ENCODE measurements at places on chromosomes 5 and 9. TPM values are rescaled to one million over a fixed set of nuclear protein-coding genes. Genes with fewer than 3 reads are reported as not detected.

- peaks cover 31% of the 10 kb centered on the region for H3K4me1 ChIP-seq
- no peaks in the 10 kb centered on the region for H3K27me3 ChIP-seq
Observed at GRCh38 chr9:113913426-113914195, 37.5 kb downstream of the ZNF618 start.

GRCh38 chr5:9898319-9898718 lies 268.2 kb upstream of the TAS2R1 start:
- H3K27ac ChIP-seq: no peak overlapping the region
- no peak for DNase-seq
- H3K36me3 ChIP-seq: no peaks in the 10 kb centered on the region
- H3K4me1 ChIP-seq: no peaks in the 10 kb centered on the region
- H3K27me3 ChIP-seq: no peaks in the 10 kb centered on the region

MZB1 gene
- 0.24 TPM for total RNA-seq

TCF7 gene
- total RNA-seq: 16.6 TPM

TMEM252 gene
- total RNA-seq: not detected

ARAP3 gene
- 6.4 TPM for total RNA-seq

DNA sequence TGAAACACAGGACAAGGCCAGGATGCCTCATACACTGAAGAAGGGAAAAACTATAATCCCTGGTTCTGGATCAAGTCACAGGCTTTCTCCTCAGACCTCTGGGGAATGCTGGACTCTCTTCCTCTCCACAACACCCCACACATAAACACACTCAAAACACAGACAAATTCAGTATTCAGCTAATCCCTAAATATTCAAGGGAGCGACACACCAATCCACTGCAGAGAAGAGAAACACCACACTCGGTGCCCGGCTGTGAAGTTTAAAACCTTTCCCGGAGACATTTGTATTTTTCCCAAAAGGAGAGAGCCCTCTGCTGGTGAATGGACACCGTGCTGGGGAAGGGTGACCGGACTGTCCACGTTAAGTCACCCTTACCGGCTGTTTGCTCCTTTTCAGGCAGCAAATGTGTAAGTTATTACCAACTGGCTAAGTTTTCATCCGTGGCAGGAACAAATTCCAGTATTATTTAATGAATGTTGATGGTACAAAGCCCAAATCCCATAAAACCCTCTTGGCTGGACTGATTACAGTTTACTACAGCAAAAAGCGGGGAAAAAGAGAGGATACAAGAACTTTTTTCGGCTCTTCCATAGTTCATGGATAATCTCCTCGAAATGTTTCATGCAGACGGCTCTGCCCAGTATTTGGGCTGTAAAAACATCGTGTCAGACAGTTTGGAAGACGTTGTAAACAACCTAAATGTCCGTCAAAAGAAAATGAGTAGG lies 130.9 kb upstream of the SLC30A5 start:
- peak; percentile 42 for DNase-seq
- no peak overlapping the region for H3K27ac ChIP-seq
- no peaks in the 10 kb centered on the region for H3K36me3 ChIP-seq
- H3K27me3 ChIP-seq: peaks cover 4% of the 10 kb centered on the region
- no peak overlapping the region for H3K4me3 ChIP-seq
- H3K4me1 ChIP-seq: peaks cover 2% of the 10 kb centered on the region

DNA sequence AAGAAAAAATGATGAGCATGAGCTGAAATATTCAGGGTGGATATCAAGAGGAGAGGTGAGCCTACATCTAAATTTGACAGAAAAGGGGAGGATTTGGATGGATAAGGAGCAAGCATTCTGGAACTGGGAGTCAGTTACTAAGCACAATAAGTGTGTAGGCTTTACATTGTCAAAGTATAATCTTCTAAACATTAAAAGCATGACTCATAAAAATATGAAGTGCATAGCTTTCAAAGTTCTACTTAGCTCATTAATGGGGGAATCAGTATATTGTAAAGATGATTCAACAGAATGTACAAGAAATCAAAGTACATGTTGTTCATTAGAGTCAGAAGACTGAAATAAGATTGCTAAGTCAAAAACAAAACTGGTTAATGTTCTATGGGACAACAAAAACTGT lies 248.0 kb upstream of the GAS1 start:
- H3K27ac ChIP-seq: no peak overlapping the region
- H3K4me1 ChIP-seq: no peaks in the 10 kb centered on the region
- no peaks in the 10 kb centered on the region for H3K36me3 ChIP-seq
- H3K4me3 ChIP-seq: no peak overlapping the region
- H3K27me3 ChIP-seq: peaks cover 40% of the 10 kb centered on the region
- DNase-seq: no peak

TAF1L gene
- total RNA-seq: not detected

- no peaks in the 10 kb centered on the region for H3K4me1 ChIP-seq
- H3K27ac ChIP-seq: no peak overlapping the region
- H3K4me3 ChIP-seq: no peak overlapping the region
- no peak for DNase-seq
Observed at GRCh38 chr5:139472386-139473030, 1.7 kb downstream of the SMIM33 start.

DNA sequence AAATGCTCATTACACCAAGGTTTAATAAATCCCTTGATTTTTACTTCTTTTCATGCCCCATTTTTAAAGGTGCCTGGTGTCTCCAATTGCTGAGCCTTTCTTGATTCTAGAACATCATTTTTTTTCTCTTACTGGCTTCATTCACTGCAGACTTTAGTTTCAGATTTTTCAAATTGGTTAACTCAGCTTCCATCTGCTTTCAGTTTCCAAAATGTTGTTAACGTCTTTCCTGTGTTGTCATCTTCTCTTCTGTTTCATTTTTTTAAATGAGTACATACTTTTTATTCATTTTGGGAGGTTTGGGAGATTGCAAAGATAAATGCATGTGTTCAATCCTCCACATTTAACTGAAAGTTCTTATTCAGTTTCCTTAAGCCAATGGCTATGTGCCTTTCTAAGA lies 126.4 kb upstream of the CCNG1 start:
- no peak overlapping the region for H3K27ac ChIP-seq
- H3K4me1 ChIP-seq: no peaks in the 10 kb centered on the region
- H3K27me3 ChIP-seq: no peaks in the 10 kb centered on the region
- no peak for DNase-seq
- no peaks in the 10 kb centered on the region for H3K36me3 ChIP-seq
- H3K4me3 ChIP-seq: no peak overlapping the region

DDX4 gene
- not detected for total RNA-seq

DNA sequence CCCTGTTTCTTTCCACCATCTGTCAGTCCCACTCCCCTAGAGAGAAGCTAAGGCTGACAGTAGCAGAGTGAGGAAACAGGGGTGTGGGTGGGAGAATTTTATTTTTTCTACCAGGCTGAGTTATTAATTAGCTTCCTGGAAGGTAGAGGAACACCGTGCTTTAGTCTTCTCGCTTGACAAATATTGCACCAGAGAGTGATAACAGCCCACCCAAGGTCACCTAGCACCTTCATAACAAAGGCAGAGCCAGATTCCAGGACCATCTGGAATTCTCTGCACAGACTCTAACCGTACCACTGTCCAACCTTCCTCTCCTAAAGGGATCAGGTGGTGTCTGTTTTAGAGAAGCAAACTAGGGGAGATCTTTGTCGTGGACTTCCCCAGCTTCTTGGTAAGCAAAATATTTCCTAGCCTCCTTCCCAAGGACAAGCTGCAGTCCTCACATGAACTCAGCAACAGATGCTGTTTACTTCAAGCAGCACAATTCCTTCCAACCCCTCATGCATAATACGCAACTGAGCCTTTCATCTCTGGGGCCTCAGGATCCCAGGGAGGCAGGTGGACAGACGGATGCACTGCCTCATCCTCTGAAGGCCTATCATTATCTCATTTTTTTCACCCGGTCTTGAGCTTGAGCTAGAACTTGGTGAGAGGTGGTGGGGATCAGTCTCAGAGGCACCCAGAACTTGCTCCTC lies 308.7 kb upstream of the BRINP1 start:
- H3K27me3 ChIP-seq: no peaks in the 10 kb centered on the region
- H3K4me1 ChIP-seq: no peaks in the 10 kb centered on the region
- H3K4me3 ChIP-seq: no peak overlapping the region
- DNase-seq: no peak
- H3K36me3 ChIP-seq: no peaks in the 10 kb centered on the region

LCP2 gene
- total RNA-seq: not detected

GRCh38 chr5:61163905-61164304 lies 1.6 kb upstream of the SMIM15 start:
- H3K4me1 ChIP-seq: peaks cover 37% of the 10 kb centered on the region
- no peak for DNase-seq
- H3K27me3 ChIP-seq: no peaks in the 10 kb centered on the region
- peak overlapping the region; percentile 99 for H3K4me3 ChIP-seq

- H3K4me3 ChIP-seq: no peak overlapping the region
- H3K4me1 ChIP-seq: peaks cover 3% of the 10 kb centered on the region
- H3K27ac ChIP-seq: no peak overlapping the region
- no peaks in the 10 kb centered on the region for H3K36me3 ChIP-seq
- DNase-seq: no peak
Observed at GRCh38 chr9:28120626-28121025, 547.3 kb upstream of the C9orf72 start.

GRCh38 chr5:16744164-16744880 lies 127.5 kb upstream of the RETREG1 start:
- H3K27ac ChIP-seq: peak overlapping the region; percentile 29
- peaks cover 6% of the 10 kb centered on the region for H3K36me3 ChIP-seq
- no peak overlapping the region for H3K4me3 ChIP-seq
- H3K4me1 ChIP-seq: peaks cover 26% of the 10 kb centered on the region

DNA sequence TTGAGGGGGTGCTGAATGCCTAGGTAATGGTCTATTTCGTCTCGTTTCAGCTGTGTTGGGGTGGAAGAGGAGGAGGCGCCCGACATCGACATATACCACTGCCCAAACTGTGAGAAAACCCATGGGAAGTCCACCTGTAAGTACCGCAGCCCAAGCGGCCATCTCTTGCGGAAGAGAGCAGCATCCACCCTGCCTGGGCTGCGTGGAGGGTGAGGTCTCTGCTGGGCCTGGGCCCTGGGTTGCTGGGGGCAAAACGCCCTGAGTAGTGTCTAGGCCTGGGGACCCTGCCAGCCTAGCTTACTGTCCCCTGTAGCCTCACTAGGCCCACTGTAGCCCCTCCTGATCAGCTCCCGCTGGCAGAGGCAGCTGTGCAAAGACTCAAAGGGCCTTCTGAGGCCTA lies 53.5 kb downstream of the PHF2 start:
- no peak overlapping the region for H3K27ac ChIP-seq
- H3K4me1 ChIP-seq: no peaks in the 10 kb centered on the region
- DNase-seq: no peak
- H3K27me3 ChIP-seq: no peaks in the 10 kb centered on the region

GRCh38 chr5:125375143-125375542 lies 628.7 kb upstream of the ZNF608 start:
- H3K4me3 ChIP-seq: no peak overlapping the region
- H3K27me3 ChIP-seq: no peaks in the 10 kb centered on the region
- H3K36me3 ChIP-seq: no peaks in the 10 kb centered on the region
- peaks cover 18% of the 10 kb centered on the region for H3K4me1 ChIP-seq
- H3K27ac ChIP-seq: no peak overlapping the region

ANXA2R gene
- 0.87 TPM for total RNA-seq

ORM2 gene
- total RNA-seq: 3.2 TPM

KLF9 gene
- 0.57 TPM for total RNA-seq

- H3K36me3 ChIP-seq: no peaks in the 10 kb centered on the region
- DNase-seq: no peak
- H3K4me1 ChIP-seq: peaks cover 25% of the 10 kb centered on the region
- H3K27ac ChIP-seq: peak overlapping the region; percentile 22
Observed at GRCh38 chr5:82601861-82602260, 323.7 kb upstream of the RPS23 start.

SLC1A1 gene
- 3.8 TPM for total RNA-seq

LCN12 gene
- 16.2 TPM for total RNA-seq

GRCh38 chr5:143182901-143183820 lies 220.3 kb downstream of the NR3C1 start:
- no peaks in the 10 kb centered on the region for H3K27me3 ChIP-seq
- peaks cover 19% of the 10 kb centered on the region for H3K4me1 ChIP-seq
- H3K36me3 ChIP-seq: peaks cover 1% of the 10 kb centered on the region
- DNase-seq: no peak

- H3K27ac ChIP-seq: peak overlapping the region; percentile 31
- peak; percentile 50 for DNase-seq
- H3K4me1 ChIP-seq: peaks cover 2% of the 10 kb centered on the region
Observed at GRCh38 chr9:33452828-33453271, 5.5 kb upstream of the AQP3 start.

DNA sequence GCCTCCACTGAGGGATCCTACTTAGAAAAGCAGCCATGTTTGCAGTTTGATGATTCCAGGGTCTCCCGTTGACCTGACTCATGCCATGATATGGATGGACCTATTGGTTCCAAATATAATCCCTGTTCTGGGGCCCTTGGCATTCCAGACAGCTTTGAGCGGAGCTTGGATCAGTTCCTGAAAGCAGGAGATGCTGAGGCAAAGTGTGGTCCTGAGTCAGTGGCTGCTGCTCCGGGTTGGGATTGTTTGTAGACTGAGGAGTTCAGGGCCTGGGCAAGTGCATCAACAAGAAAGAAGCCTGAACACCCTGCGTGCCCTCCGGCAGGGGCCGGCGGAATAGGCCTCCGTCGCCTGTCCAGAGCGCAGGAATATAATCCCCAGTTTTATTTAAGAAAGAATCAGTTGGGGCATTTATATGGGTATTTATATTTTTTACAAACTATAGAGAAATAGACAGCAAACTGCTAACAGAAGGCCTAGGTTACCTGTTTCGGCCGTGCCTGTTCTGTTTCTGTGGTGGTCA lies 50.6 kb downstream of the LRSAM1 start:
- H3K4me1 ChIP-seq: no peaks in the 10 kb centered on the region
- DNase-seq: no peak
- peaks cover 3% of the 10 kb centered on the region for H3K36me3 ChIP-seq
- no peak overlapping the region for H3K4me3 ChIP-seq

DNA sequence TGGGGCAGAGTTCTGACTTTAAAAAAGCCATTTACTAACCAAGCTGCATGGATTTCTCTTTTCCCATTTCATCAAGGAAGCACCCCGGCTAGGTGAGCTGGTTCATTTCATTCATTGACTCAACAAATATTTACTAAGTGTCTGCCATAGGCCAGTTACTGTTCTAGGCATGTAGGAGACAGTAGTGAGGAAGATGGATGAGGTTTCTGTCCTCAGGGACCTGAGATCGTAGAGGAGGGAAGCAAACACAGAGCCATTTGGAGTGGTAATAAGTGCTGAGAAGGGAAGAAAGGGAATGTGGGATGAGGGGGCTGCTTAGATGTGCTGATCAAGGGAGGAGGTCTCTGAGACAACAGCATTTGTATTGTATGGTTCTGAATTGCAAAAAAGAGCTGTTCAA lies 120.4 kb downstream of the C9orf152 start:
- no peak for DNase-seq
- H3K27ac ChIP-seq: peak overlapping the region; percentile 81
- peaks cover 24% of the 10 kb centered on the region for H3K4me1 ChIP-seq
- H3K36me3 ChIP-seq: no peaks in the 10 kb centered on the region
- H3K27me3 ChIP-seq: peaks cover 4% of the 10 kb centered on the region

DNA sequence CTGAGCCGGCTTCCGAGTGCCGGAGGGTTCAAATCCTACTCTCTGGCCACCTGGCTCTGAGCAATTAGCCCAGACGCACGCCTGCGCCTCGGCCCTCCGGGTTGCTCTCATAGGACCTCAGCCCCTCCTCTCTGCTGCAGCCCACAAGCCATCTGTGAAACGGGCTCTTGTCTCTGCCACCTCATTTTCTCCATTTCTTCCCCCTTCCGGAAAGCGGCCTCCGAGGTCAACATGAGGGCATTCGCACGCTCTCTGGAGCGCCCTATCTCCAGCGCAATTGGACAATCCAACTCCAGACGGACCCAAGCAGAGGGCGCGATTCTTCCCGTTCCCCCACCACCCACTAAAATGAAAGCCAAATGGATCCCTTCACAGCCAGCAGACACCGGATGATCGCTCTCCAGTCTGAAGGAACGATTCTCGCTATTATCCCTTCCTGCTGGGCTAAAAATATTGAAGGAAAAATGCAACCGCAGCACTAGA lies 41.5 kb downstream of the VAV2 start:
- H3K4me1 ChIP-seq: peaks cover 14% of the 10 kb centered on the region
- peak overlapping the region; percentile 39 for H3K27ac ChIP-seq
- H3K36me3 ChIP-seq: peaks cover 1% of the 10 kb centered on the region
- H3K4me3 ChIP-seq: no peak overlapping the region

All from progenitor cell of endocrine pancreas (in vitro differentiated cells).